ENCODE measurements at places on chromosomes 4 and X.

DNA sequence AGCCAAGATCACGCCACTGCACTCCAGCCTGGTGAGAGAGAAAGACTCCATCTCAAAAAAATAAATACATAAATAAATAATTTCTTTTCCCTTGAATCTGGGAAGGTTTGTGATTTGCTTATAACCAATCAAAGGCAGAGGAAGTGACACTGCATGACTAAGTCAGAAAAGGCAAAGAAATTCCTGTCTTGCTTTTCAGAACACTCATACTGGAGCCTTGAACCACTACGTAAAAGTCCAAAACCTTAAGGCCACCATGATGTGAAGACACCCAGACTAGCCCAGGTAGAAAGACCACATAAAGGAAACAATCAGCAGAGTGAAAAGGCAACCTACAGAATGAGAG is 36.6 kb downstream of the TMEM156 start:
- DNase-seq = no peak

GRCh38 chr4:73831569-73831968 is 4.9 kb upstream of the CXCL6 start:
- DNase-seq = no peak

GRCh38 chr4:146439437-146439836 is 82.3 kb downstream of the SLC10A7 start:
- DNase-seq = no peak

DNA sequence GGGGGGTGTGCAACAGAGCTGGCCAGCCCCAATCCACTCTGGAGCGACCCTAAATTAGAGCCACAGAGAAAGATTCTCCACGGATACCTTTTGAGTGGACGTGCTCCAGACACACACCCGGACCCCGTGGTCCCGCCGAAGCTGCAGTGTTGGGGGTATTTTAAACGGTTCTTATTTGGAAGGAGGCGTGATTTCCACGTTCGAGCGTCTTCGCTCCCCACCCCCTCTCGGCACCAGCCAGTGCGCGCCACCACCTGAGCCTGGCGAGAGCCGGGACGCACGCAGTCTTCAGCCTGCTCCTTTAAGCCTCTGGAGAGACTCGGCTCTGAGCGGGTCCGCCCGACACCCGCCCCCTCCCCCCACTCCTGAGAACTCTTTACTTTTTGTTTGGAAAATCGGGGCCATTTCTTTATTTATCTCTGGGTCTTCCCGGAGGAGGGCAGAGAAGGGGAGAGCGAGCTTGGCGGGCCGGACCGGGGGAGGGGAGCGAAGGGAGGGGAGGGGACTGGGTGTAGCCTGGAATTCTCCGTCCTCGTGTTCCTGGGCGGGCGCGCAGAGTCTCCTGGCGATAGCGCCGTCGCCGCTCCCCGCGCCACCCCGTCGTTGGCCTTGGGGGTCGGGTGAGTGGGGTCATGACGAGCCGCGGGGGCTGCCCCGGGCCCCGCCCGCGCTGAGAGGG is 668 bp upstream of the PTCHD1 start:
- no peak for DNase-seq

GRCh38 chrX:110097920-110098319 is 95.0 kb downstream of the TMEM164 start:
- no peak for DNase-seq

- no peak for DNase-seq
These were observed 128.7 kb downstream of the ARHGAP24 start for GRCh38 chr4:85603437-85604336.

DNA sequence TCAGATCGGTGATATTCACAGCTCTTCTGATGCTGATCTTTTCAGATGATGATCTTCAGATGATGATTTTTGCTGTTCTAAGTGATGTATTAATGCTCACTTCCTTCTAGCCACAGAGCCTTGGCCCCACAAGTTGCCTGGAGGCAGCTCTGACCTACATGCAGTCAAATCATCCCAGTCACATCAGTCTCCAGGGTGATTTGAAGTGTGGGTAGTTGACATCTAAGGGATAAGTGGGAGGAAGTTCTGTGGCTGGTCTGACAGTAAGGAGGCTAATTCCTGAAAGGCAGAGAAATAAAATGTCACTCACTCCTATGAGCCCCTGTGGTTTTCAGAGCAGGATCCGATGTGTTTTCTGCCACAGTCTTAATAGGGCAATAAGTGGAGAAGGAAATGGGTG is 79.8 kb upstream of the RPL34 start:
- no peak for DNase-seq

Measured in T-helper 1 cell (primary cell).